ENCODE measurements at places on chromosomes 7 and 10.

GRCh38 chr10:110460111-110460809 lies 37.4 kb upstream of the DUSP5 start:
- DNase-seq, result peak; percentile 75

DNA sequence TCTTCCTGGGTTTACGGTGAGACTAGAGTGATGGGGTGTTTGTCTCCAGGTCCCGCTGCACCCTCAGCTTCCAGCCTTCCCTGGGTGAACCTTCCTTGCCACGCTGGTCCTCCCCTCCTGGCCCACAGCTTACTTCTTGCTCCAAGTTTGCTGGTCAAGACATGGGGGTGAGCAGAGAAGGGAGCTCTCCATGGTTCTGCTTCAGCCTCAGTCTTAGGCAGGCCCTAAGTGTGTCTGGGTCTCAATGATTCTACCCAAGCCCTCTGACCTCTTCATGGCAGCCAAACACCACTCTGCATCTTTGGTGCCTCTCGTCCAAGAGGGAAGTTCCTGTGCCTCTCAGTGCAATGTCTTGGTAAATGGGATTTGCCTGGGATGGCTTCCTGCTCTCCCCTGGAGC lies 356.5 kb upstream of the KLF6 start:
- DNase-seq, result peak; percentile 13

- no peak for DNase-seq
These were observed 2.6 kb downstream of the FAM241B start for GRCh38 chr10:69632516-69633199.

DNA sequence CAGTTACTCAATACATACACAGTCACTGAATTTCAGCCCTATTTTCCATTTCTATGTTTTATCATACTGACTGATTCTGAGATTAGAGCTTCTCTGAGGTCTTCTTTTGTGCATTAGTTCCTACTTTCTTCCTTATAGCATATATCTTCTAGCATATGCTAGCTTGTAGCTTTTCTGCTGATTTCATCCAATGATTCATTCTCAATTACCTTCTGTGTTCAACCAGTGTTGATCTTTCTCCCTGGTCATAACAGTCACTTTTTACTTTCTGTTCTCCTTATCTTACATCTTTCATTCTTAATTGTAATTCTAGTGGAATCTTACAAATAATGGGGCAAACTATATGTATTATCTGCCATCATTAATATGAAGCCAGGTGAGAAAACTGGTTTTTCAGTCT lies 159.5 kb upstream of the HGF start:
- DNase-seq, result no peak

DNA sequence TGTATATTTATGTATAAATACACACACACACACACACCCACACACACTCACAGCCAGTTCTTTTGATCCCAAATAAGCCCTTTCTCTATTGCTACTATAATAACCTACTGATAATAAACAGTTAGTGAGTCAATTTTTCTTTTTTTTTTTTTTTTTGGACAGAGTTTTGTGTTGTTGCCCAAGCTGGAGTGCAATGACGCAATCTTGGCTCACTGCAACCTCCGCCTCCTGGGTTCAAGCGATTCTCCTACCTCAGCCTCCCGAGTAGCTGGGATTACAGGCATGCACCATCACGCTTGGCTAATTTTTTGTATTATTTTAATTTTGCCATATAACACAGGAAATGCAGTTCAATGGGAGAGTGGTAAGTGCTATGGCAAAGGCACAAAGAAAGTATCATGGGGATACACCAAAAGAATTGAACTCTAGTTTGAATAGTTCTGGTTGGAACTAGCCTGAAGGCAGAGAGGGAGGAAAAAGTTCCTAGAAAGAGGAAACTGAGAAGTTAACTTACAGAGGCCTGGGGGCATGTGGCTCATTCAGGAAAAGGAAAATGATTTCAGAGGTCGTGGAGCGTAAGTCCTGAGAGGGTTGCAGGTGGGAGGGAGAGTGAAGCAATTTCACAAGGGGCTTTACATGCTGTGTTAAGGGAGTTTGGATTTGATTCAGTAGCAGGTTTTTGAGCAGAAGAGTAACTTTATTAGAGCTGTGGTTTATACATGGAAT lies 44.4 kb upstream of the JCAD start:
- DNase-seq, result no peak

DNA sequence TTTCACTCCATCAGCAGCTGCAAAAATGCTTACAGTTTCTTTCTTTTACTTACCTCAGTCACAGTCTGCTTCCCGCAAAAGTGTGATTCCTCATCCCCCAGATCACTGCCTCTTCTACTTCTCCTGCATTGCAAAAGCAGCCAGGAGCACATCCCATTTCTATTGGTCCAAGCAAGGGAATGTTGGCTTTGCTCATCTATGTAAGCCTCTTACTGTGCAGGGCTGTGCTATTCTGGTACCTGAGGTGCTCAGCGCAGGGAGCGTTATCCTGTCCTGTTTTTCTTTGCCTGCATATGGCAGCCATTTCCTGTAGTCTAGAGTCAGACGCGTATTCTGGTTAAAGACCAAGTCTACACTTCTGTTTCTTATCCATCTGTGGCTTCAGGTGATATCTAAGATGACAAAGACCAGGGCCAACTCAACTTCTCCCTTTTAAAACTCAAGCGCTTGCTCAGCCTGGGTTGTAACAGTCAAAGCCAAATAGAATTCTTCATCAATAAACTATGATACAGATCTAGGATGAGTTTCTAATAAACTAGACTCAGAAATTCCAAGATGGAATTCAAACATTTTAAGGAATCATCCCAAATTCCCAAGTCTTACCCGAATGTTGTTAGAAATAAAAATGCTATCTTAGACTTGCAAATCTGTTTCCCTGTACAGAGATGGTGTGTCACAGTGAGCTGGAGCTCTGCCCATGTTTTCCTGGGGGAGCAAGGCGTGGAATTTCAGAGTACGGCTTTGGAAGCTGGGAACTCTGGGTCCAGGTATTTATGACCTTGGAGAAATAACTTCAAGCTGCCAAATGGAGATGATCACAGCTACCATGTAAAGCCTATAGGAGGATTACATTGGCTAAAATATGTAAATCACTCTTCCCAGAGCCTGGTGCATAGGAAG lies 6.1 kb upstream of the RBM17 start:
- no peak for DNase-seq

- DNase-seq, result no peak
These were observed 50.1 kb downstream of the SEMA3A start for GRCh38 chr7:84144480-84144879.

GRCh38 chr10:82378146-82378545 lies 503.2 kb downstream of the NRG3 start:
- peak; percentile 65 for DNase-seq

- DNase-seq, result no peak
These were observed 10.8 kb downstream of the BLVRA start for GRCh38 chr7:43769281-43769680.

DNA sequence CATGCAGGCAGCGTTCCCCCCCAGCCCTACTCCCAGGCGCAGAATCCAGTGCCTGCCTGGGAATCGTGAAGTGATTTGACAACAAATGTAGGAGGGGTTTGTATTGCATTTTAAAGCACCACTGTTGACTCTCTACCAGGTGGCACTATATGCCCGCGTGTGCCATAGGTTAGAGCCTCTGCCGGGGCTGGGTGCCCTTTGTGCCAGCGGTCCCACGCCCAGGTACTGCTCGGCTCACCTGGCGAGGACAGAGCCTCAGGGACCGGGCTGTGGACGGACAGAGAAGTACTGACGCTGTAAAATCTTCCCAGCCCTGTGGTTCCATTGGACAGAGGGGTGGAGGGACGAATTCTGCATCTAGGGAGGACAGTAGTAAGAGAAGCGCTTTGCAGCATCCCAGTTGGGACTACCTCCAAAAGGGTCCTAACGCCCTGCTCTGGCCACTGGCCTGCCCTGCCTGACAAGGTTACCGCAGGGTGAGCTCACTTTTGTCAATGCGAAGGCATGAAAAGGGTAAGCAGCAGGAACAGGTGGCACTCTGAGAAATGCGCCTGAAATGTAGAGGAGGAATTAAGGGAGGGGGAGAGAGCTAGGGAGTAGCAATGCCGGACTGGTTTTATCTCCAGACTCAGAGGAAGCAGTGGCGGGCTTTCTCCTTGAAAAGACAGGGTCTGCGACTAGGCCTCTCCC lies 788 bp upstream of the CACNA2D1 start:
- DNase-seq, result no peak

GRCh38 chr10:112960151-112960681 lies 10.2 kb downstream of the TCF7L2 start:
- DNase-seq, result peak; percentile 64

DNA sequence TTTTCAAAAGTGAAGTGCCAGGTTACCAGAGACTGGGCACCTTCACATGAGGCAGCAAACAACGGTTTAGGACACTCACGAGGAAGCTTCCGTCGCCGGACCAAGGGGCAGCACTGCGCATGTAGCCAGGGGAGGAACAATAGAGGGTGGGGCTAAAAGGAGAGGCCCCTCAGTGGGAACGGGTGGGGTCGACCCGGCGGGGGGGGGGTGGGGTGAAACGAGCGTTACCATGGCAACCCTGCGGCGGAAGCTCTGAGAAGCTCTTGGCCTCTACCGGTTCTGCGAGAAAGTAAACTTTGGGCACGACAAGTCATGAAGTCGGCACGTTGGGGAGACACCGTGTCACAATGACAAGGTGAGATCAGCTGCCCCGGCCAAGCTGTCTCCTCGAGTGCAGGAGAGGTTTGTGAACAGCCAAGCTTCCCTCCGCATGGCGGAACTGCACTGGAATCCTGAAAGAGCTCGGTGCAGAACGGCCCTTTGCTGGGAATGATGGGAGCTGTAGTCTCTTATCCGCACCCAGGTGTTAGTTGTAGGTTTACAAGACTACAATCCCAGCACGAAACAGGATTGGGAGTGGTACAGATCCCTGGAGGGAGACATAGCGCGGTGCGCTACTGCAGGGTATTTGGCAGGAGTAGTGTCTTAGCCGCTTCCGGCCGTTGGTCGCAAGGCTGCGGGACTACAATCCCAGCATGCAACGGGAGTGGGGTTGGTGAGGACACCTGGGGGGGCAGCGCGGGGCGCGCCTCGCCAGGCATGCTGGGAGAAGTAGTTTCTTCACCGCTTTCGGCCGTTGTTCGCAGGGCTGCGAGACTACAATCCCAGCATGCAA lies 72.8 kb upstream of the ZNF722 start:
- no peak for DNase-seq

DNA sequence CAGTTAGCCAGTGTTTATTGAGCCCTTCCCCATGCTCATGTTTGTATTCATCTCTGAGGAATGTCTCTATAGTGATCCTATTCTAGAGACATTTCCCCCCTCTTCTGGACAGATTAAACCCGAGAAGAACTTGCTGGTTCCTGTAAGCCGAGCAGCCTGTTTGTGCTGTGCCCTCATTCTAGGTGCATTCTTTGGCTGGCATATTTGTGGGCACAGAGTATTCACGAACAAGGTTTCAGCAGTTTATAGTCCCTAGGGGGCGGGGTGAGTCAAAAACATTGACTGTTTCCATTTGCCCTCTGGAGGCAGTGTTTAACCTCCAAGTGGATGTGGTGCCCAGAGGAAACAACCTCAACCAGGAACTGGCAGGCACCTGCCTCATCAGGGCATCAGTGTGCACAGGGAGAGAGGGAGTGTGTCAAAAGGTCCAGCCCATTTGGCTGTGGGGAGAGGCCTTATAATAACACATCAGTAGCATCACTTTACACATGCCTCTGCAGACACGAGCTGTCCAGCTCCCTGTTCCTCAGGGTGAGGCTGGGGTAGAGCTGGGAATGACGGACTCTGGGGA lies 273.3 kb upstream of the LRGUK start:
- DNase-seq, result peak; percentile 88

GRCh38 chr7:130987092-130987491 lies 253.1 kb upstream of the KLF14 start:
- no peak for DNase-seq

DNA sequence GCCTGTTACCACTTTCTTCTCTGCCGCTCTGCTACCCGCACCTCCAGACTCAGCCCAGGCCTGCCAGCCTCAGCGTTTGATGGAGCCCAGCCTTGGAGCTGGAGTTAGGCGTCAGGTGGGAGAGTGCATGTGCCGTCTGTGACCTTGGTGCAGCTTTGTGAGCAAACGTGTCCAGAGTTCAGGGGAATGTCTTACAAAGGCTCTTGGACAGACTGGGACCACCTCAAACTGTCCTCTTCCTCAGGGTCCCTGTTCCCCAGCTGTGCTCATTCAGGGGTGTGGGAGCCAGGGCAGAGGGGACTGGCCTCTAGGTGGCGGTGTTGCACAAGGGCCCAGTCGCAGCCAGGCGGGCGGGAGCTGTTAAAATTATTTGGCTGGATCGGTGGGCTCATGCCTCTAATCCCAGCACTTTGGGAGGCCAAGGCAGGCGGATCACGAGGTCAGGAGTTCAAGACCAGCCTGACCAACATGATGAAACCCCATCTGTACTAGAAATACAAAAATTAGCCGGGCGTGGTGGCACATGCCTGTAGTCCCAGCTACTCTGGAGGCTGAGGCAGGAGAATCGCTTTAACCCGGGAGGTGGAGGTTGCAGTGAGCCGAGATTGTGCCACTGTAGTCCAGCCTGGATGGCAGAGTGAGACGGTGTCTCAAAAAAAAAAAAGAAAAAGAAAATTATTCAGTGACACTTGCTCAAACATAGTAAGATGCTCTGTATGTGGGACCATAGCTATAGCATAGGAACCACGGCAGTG lies 89.2 kb downstream of the ADCY1 start:
- no peak for DNase-seq

DNA sequence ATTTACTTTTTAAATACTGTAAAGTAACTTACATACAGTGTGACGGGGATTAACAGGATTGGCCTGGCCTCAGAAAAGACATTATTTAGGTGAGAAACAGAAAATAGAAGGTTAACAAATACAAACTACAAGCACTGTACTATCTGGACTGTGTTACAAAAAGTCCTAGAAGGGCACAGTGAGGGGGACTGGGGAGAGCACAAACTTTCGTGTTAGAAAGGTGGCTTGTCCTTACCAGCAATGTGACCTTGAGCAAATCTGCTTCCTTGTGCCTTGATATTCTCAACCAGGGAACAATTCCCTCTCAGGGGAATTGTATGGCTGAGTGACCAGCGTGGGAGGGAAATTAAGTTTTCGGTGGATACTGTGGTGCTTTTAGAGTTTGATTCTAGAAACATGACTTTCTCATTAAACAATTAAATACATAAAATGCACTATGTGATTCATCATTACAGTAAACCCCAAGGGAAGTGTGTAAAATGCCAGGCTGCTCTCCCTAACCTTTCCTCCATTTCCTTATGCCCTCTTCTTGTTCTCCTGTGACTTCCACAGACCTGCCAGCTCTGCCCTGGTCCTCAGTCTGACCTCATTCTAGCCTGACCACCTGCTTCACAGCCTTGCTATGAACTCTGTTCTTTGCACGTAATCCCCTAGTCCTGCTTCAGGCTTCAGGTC lies 57.7 kb downstream of the OSBPL3 start:
- peak; percentile 25 for DNase-seq

GRCh38 chr7:131950758-131951157 lies 394.3 kb upstream of the PODXL start:
- peak; percentile 58 for DNase-seq
